ENCODE measurements at places on chromosomes 11 and 22.
A peak's percentile ranks its signal among the peaks of the same experiment; 100 is the strongest.

GRCh38 chr22:47355388-47355725 lies 592.9 kb downstream of the TBC1D22A start:
- DNase-seq: no peak

- no peak for DNase-seq
These were observed 102.1 kb upstream of the BID start for GRCh38 chr22:17876306-17876831.

GRCh38 chr22:27499121-27499520 lies 302.4 kb downstream of the MN1 start:
- no peak for DNase-seq

DNA sequence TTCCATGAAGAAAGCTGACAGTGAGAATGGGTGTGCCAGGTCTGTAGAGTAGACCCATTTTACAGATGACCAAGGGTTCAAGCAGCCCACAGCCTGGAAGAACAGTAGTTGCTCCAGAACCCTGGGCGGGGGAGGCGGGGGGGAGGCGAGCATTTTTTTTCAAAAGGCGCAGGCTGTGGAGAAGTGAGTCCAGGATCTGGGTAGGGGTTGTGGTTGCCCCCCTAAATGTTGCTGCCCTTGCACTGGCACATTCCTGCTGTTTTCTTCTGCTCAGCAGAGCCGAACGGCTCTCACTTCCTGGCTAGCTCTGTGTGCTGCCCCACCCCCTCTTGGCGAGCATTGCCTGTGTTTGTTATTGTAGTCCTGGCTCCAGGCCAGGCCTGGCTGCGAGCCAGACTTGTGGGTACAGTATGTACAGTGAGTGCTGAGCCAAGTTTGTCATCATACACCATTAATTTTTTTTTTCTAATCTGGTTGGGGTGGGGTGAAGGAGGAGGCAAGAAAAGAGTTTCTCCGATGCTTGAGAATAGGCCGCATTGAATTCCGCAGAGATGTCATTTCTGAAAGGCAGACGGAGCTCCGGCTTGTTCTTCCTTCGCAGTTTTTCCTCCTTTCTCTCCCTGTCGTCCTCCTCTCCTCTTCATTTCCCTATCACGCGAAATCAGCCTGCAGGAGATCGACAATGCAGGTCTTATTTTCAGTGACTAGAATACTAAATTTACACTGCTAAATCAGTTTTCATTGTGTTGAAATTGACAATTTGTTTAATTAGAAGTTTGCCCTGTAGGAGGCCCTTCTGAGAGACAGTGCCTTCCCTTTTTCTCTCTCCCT lies 100.5 kb downstream of the ZBTB16 start:
- peak; percentile 95 for DNase-seq

DNA sequence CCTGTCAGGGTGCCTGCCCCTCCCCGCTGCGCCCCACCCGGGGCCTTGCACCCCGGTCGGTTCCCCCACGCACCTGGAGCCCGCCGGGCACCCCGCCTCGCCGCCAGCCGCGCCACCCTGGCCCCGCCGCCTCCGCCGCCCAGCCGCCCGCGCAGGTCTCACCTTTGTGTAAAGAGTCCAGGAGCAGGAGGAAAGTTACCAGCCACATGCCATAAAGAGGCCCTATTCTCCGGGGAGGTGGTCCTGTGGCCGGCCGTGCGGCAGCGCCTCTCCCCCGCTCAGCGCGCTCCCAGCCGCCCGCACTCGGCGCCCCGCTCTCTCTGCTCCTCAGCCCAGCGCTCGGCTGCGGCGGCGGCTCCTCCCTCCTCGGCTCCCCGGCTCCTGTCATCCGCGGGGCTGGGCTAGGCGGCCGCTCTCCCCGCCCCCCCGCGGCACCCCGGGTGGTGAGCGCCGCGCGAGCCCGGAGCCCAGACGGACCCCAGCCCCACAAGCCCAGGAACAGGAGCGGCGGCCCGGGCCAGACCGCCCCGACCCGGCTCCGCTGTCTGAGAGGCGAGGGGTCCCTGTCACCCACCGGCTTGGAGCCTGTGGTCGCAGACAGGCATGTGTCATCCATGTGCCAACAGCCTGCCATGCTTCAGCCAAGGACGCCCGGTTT lies at the start of gene DSCAML1:
TSS of gene DSCAML1 (minus strand) at position 345 of the 658 bp plus-strand sequence. CDS start at position 208, 137 bp downstream.
- DNase-seq: no peak

GRCh38 chr11:133801356-133801755 lies 44.0 kb downstream of the SPATA19 start:
- DNase-seq: no peak

- no peak for DNase-seq
These were observed 19.0 kb upstream of the MYH9 start for GRCh38 chr22:36406721-36407120.
